Activated CD8-positive, alpha-beta memory T cell treated with anti-CD3 and anti-CD28 coated beads for 1 hour (primary cell): ENCODE measurements at places on chromosomes 5 and 9.

GRCh38 chr9:109894921-109895758 lies 115.1 kb downstream of the PALM2AKAP2 start:
- DNase-seq, result no peak

DNA sequence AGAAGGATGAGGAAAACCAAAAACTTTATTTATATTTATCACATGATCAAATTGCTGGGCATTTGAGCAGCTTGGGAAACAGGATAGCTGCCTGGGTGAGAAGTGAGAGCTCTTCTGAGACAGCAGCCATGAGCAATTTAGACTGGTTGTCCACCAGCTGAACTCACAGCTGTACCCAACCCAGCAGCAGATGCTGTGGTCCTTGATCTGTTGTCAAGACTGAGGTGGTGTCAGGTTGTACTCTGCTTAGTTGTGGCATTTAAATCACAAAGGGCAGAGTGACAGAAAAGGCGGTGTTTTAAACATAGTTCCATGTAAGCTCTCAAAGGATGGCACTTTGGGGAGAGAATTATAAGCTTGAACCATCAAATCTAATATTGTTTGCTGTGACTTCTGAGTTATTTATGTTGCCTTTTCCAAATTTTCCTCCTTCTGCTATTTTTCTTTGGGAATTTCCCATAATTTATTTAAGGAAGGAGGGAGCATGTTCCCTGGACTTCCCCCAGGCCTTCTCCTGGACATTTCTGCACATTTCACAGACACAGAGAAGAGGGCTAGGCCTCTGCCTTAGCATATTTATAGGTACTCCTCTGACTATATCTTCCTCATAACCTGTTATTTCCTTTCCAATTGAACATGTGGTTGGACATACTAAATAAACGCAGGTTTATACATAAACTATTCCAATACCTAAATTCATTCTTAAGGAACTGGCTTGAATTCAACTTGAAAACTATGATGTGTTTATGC lies 117.7 kb upstream of the FER start:
- DNase-seq, result no peak

GRCh38 chr5:143041972-143042770 lies 272.0 kb downstream of the ARHGAP26 start:
- no peak for DNase-seq

GRCh38 chr9:36679710-36680109 lies 107.0 kb downstream of the MELK start:
- no peak for DNase-seq

GRCh38 chr5:9642621-9643020 lies 12.5 kb upstream of the TAS2R1 start:
- DNase-seq, result no peak

GRCh38 chr5:180069589-180070247 lies 1.8 kb downstream of the RNF130 start:
- no peak for DNase-seq

- no peak for DNase-seq
Measured at GRCh38 chr5:14003936-14004335, 59.4 kb upstream of the DNAH5 start.

GRCh38 chr5:2722901-2723300 lies 28.6 kb downstream of the IRX2 start:
- no peak for DNase-seq

GRCh38 chr9:124355039-124355940 lies 60.0 kb downstream of the PSMB7 start:
- DNase-seq, result no peak

- DNase-seq, result no peak
Measured at GRCh38 chr9:136858844-136859757, 7.0 kb downstream of the MAMDC4 start.

DNA sequence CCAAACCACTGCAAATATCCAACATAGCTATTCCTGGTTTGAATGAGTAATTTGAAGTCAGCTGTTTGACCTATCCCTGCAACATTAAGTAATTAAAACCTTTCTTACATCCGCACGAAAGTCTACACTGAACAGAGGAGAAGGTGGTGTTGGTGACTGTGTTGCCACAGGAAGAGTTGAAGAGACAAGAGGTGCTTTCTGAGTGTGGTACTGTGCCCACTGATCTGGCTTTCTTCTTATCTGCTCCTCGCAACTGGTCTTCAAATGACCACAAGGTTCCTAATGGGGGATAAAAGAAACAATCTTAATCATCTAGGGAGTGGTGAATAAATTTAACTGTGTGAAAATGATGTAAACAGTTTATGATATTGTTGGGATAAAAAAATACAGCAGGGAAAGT lies 29.4 kb upstream of the PDCL start:
- no peak for DNase-seq

DNA sequence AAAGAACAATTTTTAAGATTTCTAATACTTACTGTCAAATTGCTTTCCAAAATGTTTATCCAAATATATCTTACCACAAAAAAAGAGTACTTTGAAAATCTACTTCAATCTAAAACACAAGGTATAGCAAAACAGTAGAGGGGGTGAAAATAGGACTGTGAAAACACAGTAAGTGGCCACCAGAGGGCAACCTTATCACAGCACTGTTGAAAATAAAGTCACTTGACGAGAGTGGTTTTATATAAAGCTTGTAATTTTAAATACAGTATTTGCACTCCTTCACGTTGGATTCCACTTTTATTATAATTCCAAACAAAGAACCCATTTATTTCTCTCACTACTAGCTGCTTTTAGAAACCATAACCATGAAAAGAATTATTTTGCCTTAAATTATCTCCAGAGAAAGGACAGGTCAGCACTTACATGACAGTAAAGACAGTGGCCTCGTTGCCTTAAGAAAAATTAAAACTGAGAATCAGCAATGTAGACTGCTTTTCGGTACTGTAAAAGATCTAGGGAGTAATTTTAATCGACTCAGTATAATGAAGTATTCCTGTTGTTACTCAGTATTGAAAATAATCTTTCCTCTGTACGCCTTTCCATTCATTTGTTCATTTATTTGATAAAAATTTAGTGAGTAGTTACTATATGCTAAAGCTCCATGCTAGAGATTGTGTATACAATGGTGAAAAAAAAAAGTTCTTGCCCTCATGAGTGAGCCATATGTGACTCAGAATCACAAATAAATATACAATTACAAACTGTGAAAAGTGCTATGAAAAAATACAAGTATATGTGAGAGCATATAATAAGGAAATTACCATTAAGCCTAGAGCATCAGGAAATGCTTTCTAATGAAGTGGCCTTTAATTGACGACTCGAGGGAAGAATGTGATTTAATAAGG lies 40.0 kb upstream of the CDK5RAP2 start:
- peak; percentile 35 for DNase-seq

- DNase-seq, result no peak
Measured at GRCh38 chr5:148014276-148014675, 49.5 kb upstream of the SPINK5 start.

GRCh38 chr5:2214910-2215590 lies 332.3 kb upstream of the IRX4 start:
- no peak for DNase-seq

- no peak for DNase-seq
Measured at GRCh38 chr5:150787656-150788055, 9.1 kb downstream of the SMIM3 start.

DNA sequence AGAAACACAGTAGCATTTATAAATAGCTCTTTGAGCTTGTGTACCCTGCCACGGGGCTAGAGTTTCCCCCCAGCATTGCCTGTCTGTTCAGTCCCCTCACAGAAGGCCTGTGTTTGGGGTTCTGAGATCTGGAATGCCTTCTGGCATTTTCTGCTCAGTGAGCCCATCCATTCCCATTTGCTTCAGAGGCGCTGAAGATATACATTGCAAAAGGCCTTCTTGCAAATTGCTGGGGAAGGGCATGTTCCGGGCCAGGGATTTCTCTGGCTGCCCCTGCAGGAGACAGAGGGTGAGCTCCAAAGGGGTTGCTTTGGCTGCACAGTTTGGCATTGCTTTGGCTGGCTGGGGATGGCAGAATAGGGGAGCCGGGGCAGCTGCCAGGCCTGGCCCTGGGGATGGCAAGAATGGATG lies 308.4 kb downstream of the MSX2 start:
- DNase-seq, result no peak

DNA sequence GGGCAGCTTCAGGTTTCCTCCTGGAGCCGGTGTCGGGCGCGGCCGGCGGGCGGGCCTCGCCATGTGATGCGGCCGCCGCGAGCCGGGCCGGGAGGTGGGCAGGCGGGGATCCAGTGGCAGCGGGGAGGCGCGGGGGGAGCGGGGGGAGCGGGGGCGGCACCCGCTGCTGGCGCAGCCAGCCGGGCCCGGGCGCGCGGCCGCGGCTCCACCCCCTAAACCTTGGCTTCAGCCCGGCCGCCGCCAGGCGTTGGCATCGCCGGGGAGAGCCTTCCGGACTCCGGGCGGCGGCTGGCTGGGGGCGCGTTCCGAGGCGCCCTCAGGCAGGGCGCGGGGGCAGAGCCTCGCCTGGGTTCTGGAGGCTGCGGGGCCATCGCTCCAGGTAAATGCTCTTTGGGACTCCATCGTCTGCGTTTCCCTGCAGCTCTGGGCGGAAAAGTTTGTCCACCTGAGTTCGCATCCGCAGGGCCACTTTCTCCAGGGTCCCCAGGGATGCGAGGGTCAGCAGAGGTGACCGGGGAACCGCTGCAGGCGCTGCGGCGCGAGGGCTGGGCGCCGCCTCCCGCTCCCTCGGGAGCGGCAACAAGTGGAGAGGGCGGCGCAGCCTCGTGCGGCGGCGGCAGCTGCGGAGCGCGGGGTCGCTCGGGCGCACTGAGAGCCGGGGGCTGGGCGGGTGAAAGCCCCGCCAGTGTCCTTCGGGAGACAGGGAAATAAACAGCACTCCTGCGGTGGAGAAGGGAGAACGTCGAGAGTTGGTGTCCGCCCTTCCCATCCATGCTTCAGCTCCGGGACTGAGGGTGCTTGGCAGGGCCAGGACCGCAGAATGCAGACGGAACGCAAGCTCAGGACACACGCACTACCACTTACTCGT lies at the start of gene ARHGEF28:
ARHGEF28 (plus strand) TSS at position 253 of the 868 bp plus-strand sequence. CDS start 58,656 bp downstream, outside the sequence.
- DNase-seq, result no peak

- DNase-seq, result no peak
Measured at GRCh38 chr5:158875272-158875679, 224.4 kb downstream of the EBF1 start.

- no peak for DNase-seq
Measured at GRCh38 chr9:35734096-35734495, 1.6 kb downstream of the CREB3 start.

DNA sequence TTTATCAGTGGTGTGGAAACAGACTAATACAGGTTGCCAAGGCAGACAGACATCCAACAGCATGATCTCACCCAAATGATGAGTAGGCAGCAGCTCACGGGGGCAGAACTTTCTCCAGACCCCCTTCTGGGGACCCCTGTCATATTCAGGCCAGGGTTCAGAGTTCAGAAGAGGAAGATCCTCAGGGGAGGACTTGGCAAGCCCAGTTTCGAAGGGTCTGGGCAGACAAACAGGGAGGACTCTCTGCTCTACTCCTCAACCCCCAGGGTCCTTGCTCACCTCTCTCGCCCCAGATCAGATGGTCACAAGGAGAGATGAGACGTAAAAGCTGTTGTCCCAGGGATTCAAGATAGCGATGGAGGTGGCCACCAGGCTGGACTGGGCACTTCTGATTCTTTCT lies 215.1 kb upstream of the MVB12B start:
- DNase-seq, result no peak

DNA sequence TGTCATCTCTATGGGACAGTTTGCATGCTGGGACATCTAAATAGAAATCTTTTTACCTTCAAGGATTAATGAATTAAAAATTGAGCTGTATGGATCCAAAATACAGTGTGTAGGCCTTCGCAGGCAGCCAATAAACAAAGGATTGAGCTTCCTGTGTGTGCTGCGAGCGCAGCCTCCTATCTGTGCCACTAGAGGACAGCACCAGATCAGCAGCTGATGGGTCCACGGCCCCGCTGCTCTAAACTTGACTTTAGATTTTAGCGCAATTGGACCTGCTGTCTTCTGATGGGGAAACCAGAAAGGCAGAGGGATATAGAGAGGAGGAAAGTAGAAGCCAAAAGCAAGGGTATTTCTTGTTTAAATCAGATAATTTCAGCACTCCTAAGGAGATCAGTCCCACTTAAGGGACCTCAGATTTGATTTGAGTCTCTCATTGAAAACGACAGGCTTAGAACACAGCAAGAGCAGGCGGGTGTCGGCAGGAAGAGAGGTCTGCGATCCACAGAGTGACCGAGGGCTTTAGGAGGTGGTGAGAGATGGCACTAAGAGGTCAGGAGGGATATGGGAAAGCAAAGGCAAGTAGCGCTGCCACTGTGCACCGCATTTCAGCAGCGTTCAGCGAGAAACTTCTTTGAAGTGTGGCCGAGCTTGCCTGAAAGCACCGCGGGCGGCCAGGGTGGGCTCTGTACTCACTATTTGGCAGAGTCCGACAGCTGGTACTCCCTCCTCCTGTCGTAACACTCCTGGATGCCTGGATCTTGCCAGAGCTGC lies 214.3 kb downstream of the GNA14 start:
- DNase-seq, result peak; percentile 8

- DNase-seq, result no peak
Measured at GRCh38 chr5:32323741-32324140, 11.0 kb upstream of the MTMR12 start.

- no peak for DNase-seq
Measured at GRCh38 chr5:143347698-143348344, 55.7 kb downstream of the NR3C1 start.

DNA sequence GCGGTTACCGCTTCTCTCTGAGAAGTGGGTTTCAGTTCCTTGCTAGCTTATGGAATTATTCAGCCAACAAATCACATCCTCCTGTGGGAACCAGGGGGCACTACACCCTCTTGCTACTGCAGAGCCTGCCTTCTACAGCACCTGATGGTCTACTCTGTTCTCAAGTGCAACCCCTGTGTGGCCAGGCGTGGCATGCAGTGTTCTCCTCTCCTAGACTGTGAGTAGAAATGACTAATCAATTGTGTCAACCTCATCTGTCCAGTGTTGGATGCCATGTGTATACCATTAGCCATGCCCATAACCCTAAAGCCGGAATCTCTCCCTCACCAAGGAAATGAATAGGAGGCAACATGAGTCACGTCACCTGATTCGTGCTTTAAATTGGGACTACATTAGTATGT lies 117.2 kb upstream of the LIFR start:
- DNase-seq, result no peak

GRCh38 chr5:121019106-121019505 lies 555.0 kb downstream of the PRR16 start:
- DNase-seq, result no peak

- no peak for DNase-seq
Measured at GRCh38 chr9:133602277-133602676, 6.9 kb downstream of the FAM163B start.
